Occipital lobe (tissue), 3 donors: ENCODE measurements at places on chromosomes 3 and 15. TPM values are rescaled to one million over a fixed set of nuclear protein-coding genes. Genes with fewer than 3 reads are reported as not detected.

- no peak for DNase-seq
Measured at GRCh38 chr3:63814237-63814636, 4.9 kb upstream of the C3orf49 start.

DNA sequence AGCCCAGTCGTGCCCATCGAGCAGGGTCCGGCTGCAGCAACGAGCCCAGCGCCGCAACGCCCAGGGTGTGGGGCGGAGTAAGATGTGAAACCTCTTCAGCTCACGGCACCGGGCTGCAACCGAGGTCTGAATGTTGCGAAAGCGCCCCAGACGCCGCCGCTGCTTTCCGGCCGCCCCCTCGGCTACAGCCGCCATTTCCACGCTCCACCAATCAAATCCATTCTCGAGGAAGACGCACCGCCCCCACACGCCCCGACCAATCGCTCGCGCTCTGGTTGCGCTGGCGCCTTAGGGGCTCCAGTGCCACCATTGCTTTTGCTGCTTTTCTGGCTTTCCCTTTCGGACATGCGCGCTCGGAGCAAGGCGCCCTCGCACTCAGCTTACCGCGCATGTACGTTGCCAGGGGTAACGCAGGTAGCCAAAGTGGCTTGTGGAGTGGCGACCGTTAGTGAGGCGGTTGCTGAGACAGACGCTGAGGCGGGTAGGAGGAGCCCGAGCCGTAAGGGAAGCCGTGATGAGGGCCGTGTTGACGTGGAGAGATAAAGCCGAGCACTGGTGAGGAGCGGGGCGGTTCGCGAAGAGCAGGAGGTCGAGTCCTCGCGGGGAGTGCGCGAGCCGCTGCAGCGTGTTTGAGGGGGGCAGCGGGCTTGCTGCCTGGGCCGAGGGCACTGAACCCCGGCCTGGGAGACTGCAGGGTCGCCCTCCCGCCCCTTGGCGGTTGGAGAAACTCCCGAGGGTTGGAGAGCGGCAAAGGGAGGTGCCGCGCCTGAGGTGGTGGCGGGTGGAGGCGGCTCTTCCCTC, at the start of the genes IFT122 and MBD4:
IFT122 (plus strand) TSS at position 408 of the 801 bp plus-strand sequence; CDS start at position 515, 107 bp downstream.
MBD4 (minus strand) TSS at position 132 of the 801 bp plus-strand sequence; CDS start at position 17, 115 bp downstream.
- peak; percentile 98 for DNase-seq

GRCh38 chr15:52558196-52558595, 10.6 kb downstream of the ARPP19 start:
- DNase-seq = no peak

DNA sequence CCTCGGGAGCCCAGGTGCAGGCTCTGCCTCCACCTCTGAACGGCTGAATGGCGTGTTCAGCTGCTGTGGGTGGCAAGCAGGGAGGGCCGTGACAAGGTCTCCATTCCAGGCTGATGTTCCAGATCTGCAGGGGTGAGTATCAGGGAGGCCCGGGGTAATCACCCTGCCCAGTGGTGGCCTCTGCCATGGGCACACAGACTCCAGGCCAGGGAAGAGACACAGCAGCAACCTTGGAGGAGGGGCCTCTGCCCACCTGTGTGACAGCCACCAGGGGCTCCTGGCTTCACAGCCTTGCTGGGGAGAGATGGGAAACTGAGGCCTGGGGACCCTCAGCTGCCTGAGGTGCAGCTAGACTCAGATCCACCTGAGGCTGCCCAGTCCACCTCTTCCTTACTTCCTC, 25.6 kb upstream of the ACAD9 start:
- no peak for DNase-seq

DNA sequence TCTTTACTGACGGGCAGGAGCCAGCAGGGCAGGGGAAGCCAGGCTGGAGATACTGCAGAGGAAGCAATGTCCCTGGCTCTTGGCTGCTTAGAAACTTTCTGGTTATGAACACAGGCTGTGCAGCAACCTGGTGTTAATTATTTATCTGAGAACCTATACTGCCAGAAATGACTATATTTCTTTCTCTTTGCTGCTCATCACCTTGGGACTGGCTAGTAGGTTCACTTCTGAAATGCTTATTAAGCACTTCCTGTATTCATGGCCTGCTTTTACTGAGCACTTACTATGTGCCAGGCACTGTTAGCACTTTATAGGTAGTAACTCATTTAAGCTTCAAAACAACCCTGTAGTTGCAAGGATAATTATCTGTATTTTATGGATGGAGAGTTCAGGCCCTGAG, 57.6 kb downstream of the RAB11A start:
- no peak for DNase-seq

GRCh38 chr3:60178931-60179653, 1072.2 kb downstream of the FHIT start:
- DNase-seq = no peak

DNA sequence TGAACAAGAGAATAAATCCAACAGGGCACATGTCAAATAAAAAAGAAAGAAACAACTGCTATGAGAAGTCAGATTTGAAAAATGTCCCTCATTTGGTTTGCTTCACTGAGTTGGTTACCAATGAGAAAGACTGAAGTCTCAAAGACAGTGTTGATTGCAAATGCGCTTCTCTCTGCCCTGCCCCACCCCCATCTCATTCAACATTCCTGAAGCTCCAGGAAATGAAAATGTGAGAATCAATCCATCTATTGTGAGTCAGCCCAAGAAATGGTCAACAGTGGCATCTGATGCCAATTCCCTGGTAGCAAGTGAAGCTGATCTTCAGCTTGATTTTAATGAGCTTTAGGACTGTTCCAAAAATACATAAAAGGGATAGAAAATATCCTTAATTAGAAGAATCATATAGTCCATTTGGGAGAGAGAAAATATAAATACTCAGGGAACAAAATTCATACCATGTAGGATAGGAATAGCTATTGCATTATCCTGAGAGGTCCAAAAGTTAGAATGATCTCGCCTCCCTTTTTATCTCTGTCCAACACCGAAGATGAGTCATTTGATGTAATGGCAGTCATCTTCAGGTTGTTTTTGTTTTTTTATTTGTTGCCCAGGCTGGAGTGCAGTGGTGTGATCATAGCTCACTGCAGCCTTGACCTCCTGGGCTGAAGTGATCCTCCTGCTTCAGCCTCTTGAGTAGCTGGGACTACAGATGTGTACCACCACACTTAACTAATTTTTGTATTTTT, 200.3 kb upstream of the UMPS start:
- DNase-seq = peak; percentile 23

- no peak for DNase-seq
Measured at GRCh38 chr3:88084097-88084501, 25.0 kb downstream of the ZNF654 start.

DNA sequence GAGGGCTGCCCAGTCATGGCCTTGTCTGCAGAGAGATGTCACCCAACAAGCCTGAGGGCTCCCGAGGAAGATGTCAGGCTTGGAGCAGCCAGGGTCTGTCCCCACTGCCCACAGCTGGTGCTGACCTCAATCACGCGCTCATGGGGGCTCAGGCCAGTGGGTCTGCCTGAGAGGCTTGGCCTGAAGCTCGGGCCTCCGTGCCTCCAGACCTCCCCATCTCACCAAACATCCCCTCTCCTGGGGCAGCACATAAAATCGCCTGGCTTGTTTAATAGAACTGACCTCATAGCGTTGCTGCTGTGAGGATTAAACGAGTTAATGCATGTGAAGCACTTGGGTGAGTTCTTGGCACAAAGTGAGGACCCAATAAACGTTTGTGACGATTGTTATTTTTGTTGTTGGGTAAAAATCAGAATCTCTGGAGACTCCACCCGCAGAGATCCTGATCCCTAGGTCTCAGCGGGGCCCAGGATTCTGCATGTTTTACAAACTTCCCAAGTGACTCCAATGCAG, 3.5 kb downstream of the LRRC15 start:
- no peak for DNase-seq

DNA sequence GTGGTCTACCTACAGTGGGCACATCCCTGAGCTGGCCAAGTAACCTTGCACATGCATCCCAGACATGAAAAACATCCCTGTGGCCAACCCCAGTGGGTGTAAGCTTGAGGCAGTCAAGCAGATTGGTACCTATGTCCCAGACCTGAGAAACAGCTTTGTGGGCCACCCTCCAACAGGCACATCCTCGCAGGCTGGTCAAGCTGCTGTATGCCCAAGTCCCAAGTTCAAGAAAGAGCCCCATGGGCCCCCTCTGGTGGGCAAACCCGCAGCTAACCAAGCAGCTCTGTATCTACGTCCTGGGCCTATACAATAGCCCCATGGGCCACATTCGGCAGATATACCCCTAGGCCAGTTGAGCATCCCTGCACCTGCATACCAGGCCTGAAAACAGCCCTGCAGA, 186.3 kb upstream of the GPR149 start:
- no peak for DNase-seq

- DNase-seq = no peak
Measured at GRCh38 chr15:41746802-41747201, 27.5 kb upstream of the MAPKBP1 start.

- DNase-seq = no peak
Measured at GRCh38 chr3:170189398-170190256, 8.1 kb upstream of the PHC3 start.

DNA sequence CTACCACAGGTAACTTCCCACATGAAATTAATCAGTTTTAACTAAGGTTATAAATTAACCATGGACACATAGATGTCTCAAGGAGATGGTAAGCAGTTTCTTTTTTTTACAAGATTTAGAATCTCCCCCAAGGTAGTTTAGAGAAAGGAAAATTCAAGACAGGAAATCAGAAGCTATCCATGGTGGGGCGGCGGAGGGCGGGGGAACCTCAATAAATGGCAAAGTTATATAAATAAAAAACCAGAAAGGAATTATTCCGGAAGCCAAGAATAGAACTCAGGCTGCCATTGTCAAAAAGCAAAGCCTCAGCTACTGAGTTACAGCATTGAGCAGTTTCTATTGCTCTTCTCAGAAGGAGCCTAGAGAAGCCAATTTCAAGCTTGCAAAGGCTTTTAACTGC, 172.1 kb upstream of the SMAD3 start:
- DNase-seq = no peak

DNA sequence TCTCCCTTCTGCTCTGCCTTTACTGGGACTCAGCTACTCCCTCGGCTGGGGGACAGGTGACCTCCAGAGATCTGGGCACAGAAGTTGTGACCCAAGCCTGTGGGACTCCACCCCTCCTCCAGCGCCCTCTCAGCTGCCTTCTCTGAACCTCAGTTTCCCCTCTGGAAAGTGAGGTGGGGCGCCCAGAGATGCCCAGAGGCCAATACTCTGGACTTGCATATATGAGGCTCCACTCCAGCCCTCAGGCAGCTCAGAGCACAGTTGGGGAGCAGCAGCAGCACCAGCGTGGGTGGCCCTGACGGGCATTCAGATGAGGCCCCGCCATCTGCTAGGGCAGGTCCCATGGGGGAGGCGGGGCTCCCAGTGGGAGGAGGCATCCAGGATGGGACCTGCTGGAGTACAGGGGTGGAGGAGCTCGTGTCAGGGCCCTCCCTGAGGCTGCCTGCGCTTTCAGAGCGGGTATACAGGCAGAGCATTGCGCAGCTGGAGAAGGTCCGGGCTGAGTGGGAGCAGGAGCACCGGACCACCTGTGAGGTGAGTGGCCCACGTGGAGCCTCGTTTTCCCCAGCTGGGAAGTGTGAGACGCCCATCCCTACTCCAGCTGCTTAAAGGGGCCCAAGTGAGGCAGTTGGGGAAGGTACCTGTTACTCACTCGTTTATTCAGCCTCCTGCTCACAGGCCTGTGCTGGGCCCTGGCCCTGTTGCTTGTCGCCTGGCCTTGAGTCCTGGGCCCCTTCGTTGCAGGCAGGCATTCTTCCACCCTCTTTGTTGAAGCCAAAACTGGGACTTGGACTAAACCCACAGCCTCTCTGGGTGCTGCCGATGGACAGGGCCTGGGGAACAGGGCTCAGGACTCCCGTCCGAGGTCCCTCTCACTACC, 35.4 kb downstream of the PSTPIP1 start:
- no peak for DNase-seq

TARS3 gene
- total RNA-seq = 34.9 TPM

HERC2 gene
- 64.6 TPM for total RNA-seq

SH3GL3 gene
- total RNA-seq = 186 TPM

GOLGA8T gene
- total RNA-seq = 0.16 TPM

ASB14 gene
- not detected for total RNA-seq

SGO1 gene
- total RNA-seq = 1.7 TPM

SCG3 gene
- total RNA-seq = 30.6 TPM

PLA2G4D gene
- not detected for total RNA-seq

PRSS50 gene
- 0.31 TPM for total RNA-seq
